Activated CD4-positive, alpha-beta T cell treated with anti-CD3 and anti-CD28 coated beads, Interleukin-2, amount 50 U/mL, for 4 hours (primary cell): ENCODE measurements at places on chromosomes 5 and 9.

DNA sequence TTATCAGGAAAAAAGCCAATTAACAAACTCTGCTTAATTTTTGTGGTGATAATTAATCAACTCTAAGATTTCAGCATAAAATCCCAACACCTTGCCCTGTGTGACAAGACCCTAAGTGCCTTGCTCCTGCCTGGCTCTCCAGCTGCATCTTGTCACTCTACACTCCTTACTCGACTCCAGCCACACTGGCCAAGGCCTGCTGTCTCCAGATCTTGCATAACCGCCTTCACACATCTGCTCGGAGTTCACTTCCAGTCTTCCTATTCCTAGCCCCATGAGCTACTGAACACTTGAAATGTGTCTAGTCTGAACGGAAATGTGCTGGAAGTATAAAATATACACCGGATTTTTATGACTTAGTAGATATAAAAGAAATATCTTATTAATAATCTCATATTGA is 259.6 kb downstream of the EPB41L4A start:
- DNase-seq, result no peak

- DNase-seq, result no peak
Measured at GRCh38 chr5:149550268-149550583, 1.0 kb downstream of the CSNK1A1 start.

DNA sequence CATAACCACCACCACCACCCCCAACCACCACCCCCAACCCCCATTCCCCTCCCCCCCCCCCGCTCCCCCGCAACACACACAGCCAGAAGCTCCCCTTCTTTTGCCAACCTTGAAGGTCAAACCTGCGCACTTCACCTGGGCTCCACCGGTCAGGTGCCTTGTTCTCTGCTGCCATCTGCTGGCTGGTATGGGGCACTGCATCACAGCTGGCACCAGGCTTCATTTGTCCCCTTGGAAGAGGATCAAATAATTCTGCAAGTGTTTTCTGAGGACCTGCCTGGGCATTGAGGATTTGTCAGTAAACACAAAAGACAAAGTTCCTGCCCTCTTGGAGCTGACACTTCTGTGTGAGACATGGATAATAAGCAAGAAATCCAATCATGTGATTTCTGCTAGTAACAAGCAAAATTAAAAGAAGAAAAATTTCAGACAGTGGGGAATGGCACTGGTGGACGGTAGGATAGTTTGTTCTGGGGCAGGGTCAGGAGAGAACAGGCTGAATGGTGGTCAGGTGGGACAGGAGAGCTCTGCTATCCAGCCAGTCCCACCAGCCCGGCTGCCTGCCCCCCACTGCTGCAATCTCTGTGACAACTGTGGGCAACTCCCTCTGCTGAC is 55.6 kb upstream of the LMX1B start:
- DNase-seq, result peak; percentile 59

DNA sequence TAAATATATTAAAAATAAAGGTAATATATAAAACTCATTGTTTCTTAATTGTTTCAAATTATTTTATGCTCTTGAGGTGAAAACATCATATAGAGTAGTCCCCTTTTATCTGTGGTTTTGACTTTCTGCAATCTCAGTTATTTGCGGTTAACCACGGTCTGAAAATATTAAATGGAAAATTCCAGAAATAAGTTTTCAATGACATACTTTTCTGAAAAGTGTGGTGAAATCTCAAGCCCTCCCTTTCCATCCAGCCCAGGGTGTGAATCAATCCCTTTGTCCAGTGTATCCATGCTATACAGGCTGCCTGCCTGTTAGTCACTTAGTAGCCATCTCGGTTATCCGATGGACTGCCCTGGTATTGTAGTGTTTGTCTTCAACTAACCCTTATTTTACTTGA is 546.7 kb upstream of the DMAC1 start:
- DNase-seq, result no peak

- DNase-seq, result no peak
Measured at GRCh38 chr5:62059960-62060359, 246.0 kb upstream of the KIF2A start.

DNA sequence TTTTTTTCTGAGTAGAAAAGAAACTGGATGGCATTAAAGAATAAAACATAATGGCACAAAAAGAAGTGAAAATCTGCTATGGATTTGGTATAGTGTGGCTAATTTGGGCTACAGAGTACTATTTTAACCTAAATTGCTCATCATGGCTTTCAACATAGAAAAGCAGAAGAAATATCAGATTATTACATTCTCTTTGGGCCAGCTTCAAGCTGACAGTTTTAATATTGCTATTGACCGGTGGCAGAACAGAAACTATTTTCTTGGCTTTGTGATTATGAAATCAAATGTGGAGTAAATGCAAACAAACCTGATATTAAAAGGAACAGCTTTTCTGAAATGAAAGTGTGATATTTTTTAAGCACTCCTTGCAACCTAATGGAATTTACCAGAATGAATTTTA is 301.5 kb downstream of the EPB41L4A start:
- no peak for DNase-seq

DNA sequence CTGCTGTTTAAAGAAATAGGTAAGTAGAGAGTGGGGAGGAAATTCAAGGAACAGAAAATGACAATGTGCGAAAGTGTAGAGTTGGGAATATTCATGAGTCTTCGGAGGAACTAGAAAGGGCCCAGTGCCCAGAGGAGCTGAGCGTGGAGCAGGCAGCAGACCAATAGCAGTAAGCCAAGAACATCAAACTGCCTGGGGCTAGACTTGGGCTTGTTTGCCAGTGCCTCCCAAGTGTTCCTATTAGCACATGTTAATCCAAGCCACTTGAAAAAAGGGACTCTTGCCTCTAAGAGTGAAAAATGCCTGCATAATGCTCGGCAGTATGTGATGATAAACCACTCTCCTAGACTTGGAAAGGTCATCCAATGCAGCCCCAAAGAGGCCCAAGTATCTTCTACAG is 1.2 kb upstream of the TAL2 start:
- DNase-seq, result no peak

DNA sequence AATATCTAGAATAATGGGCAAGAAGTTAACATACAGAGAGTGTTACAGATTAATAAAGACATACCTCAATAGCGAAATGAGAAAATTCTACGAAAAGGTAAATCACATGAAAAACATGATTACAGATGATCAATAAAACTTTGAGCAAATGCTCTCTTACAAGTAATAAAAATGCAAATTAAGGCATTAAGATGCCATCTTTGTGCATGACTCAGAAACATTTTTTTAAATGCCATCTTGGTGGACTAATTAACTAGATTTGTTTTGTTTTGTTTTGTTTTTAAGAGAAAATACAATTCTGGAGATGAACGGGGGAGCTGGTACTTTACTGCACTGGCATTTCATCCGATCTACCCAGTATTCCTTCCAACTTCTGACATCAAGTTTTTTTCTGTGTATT is 130.2 kb downstream of the SUSD1 start:
- no peak for DNase-seq

DNA sequence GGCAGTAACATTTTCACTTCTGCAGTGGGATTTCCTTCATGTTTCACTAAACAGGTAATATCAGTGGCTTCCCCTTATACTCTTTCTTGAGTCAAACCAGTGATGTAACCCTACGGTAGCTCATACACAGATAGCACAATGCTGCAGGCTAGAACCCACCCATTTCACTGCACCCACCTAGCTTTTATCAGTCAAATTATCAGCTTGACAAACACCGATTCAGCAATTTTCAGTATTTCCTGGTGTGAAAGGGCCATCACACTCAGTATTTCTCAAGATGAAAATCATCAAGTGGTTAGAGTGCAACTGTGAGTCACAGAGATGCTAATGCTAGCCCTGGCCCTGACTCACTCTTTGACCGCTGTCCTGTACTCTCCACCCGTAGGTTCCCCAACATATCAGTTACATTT is 242.3 kb upstream of the PTGER4 start:
- no peak for DNase-seq

GRCh38 chr5:71679714-71680113 is 39.4 kb upstream of the CARTPT start:
- no peak for DNase-seq

- DNase-seq, result no peak
Measured at GRCh38 chr9:131254626-131255025, 21.7 kb downstream of the FAM78A start.

DNA sequence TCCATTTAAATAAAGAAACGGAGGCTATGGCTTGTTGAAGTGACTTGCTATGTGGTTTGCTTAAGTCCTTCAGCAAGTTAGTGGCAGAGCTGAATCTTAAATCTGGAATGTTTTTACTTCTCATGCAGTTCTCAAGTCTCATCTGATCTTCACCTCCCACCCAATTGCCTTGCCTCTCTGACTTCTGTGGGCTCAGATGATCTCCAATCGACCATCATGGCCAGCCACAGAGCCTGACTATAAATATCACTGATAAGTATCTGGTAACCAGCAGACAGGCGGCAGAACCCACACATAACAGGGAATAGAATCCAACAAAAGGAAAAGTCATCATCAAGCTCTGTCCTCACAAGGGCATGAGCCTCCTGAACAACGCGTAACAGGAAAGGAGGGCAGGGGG is 149.9 kb downstream of the FAM114A2 start:
- DNase-seq, result no peak

GRCh38 chr5:107594253-107595045 is 76.3 kb downstream of the EFNA5 start:
- DNase-seq, result no peak

DNA sequence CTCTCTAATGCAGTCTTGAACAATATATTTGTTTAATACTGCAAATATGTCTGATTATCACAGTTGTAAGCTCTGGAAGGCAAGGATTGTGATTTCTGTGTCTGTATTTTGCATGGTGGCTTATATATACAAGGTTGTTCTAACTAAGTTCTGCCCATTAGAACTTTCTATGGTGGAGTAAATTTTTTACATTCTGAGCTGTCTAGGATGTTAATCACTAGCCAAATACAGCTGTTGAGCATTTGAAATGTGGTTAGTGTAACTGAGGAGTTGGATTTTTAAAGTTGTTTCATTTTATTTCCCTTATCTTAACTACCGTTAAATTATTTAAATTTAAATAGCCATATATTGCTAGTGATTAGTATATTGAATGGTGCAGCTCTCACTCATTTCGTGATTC is 64.3 kb upstream of the DMRTA1 start:
- DNase-seq, result no peak
